AG10803 (cell line): ENCODE measurements at places on chromosomes 11 and 22.
A peak's percentile ranks its signal among the peaks of the same experiment; 100 is the strongest.

DNA sequence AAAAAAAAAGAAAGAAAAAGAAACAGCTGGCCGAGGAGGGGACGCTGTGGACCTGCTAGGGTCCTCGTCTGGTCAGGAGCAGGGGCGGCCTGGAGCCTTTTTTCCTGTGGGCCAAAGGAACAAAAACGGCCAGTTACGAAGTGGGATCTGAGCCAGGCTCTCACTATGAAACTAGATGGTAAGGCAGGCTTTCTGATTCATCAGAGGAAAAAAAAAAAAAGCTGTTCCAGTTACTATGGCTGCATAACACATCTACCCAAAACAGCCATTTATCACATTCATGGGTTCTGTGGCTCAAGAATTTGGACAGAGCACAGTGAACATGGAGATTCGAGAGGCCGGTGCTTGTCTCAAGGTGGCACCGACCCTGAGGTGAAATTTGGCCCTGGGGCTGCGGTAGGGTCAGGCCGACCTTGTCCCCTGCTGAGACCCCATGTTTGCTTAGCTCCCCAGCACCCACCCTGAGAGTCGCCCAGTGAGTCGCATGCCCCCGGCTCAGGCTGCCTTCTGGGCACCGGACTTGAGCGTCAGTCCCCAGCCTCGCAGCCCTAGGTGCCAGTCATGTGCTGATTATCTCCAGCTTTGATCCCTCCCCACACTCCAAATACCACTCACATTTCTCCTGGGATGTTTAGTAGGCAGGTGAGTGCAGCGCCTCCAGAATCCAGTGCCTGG lies 34.2 kb downstream of the MRGPRD start:
- peak; percentile 94 for DNase-seq

DNA sequence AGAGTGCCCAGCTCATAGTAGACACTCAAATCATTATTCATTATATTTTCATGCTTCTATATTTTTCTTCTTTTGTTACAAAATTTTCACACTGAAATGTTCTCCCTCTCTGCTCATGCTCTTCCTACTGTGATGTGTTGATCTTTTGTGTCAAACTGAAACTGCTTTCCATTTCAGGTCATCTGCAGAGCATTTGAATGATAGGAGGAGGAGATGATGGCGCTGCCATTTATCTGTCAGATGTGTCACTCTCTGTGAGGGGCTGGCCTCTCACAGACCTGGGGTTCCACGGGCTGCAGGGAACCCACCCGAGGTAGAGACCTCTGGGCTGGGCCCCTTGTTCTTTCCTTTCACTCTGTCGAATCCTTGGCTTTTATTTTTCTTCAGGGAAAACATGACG lies 41.1 kb downstream of the OR10A6 start:
- DNase-seq: no peak

GRCh38 chr22:48268293-48268692 lies 1505.8 kb downstream of the TBC1D22A start:
- no peak for DNase-seq

- peak; percentile 86 for DNase-seq
These were observed 592.6 kb downstream of the ETS1 start for GRCh38 chr11:127994736-127995135.

DNA sequence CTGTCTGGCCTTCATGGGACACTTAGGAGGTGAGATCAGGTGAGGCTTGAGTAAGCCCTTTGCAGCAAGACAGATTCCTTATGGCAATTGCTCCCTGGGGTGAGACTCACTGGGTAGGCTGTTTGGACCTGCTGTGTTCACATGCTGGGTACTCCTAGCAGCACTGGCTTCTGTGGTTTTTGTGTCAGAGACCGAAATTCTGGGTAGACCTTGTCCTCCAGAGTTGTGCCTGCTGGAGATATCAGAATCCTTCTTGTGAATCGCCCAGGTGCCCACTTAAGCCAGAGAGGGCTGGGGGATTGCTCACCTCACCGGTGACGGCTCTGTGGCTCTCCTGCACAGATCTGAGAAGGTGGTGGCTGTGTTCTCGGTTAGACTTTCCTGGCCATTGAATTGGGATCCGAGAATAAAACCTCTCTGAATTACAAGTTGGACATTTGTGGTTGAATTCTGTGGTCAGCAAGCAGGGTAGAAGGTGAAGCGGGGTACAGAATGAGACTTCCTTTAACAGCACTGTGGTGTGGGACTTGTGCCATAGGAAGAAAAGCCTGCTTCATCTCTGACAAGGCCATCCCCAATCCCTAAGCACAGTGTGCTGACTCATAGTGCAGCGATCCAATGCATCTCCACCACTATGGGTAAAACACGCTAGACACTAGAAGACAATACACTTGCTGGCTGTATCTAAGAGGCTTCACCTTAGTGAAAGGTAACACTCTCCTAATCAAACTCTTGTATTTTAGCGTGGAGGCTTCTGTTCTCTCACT lies 52.5 kb upstream of the TTC12 start:
- peak; percentile 50 for DNase-seq

- no peak for DNase-seq
These were observed 15.3 kb downstream of the CCDC73 start for GRCh38 chr11:32779136-32779535.

DNA sequence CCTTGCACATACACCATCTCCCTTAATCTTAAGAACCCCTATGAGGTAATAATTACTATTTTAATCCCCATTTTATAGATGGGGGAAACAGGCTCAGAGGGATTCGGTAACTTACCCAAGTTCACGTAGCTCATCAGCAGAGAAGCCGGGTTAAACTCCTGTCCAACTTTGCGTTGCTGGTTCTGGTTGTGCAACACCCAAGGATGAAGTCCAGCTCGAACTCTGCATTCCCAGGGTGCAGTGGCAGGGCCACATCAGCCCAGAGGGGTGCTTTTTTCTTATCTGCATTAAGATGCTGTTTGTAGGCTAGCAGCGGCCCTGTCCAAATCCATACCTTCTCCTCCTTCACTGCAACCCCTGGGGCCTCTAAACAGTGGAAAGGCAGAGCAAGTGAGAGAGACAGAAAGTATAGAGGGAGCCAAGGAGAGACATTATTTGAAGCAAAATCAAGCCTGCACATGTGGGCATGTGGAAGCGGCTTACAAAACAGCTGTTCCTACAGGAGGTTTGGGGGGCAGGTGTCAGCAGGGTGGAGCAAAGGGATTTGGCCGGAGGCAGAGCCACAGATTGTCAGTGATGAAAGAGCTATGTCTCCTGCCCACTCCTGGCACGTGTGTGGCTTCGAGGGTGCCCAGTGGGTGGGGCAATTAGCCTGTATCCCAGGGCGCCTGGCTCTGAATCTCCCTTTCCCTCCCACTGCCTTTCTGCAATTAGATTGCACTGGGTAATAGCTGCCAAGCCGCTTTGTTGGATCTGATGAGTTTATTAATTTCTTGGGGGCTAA lies 129.5 kb upstream of the TBCEL start:
- no peak for DNase-seq

DNA sequence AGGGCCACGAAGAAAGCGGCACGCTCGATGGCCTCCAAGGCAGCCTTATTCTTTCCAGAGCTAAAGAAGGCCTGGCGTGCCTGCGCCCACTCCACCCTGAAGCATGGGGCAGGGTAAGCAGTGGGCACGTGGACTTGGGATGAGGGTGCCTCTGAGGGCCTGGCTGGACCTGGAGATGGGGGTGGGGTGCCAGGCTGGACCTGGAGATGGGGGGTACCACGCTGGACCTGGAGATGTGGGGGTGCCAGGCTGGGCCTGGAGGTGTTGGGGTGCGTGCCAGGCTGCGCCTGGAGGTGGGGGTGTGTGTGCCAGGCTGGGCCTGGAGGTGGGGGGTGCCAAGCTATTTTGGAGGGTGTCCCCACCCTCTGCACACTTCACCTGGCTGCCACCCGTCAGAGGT lies 5.3 kb downstream of the CPT1B start:
- DNase-seq: no peak

GRCh38 chr22:28560046-28560742 lies 119.4 kb downstream of the TTC28 start:
- DNase-seq: peak; percentile 64

GRCh38 chr22:47100646-47101200 lies 338.3 kb downstream of the TBC1D22A start:
- peak; percentile 13 for DNase-seq

DNA sequence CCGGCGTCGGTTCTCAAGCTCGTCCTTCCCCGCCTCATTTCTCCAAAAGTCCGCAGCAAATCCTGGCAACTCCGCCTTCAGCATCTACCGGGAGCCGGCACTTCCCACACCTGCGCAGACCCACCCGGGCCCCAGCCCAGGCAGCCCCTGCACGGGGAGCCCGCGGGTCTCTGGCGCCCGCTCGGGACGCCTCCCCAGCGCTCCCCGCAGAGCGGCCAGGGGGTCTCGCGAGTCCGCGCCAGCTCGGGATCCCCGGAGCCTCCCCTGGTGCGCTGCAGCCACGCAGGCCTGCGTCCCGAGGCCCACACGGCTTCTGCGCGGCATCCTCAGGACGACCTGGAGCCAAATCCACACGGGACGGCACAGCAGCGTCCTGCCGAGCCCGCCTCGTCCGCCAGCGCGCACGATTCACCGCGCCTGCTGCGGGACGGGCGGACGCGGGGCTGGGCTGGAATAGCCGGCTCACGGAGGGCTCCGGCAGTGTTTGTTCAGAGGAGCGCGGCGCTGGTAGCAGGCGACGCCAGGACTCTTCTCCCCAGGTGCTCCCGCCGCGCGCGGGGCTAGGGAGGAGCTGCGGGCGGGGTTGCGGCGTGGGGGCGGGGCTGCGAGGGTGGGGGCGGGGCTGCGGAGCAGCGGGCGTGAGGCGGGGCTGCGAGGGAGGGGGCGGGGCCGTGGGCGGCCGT lies 816 bp upstream of the PHRF1 start:
- DNase-seq: peak; percentile 37

GRCh38 chr22:17234144-17234623 lies 14.9 kb upstream of the ADA2 start:
- no peak for DNase-seq

GRCh38 chr11:72781063-72781312 lies 12.9 kb downstream of the STARD10 start:
- no peak for DNase-seq

GRCh38 chr11:79249295-79249993 lies 191.4 kb downstream of the TENM4 start:
- peak; percentile 65 for DNase-seq

GRCh38 chr11:100061006-100061405 lies 626.1 kb upstream of the ARHGAP42 start:
- DNase-seq: no peak

- DNase-seq: no peak
These were observed 75.7 kb downstream of the CYB5R2 start for GRCh38 chr11:7597620-7598019.

- peak; percentile 46 for DNase-seq
These were observed 13.1 kb upstream of the MMP1 start for GRCh38 chr11:102810950-102811660.

DNA sequence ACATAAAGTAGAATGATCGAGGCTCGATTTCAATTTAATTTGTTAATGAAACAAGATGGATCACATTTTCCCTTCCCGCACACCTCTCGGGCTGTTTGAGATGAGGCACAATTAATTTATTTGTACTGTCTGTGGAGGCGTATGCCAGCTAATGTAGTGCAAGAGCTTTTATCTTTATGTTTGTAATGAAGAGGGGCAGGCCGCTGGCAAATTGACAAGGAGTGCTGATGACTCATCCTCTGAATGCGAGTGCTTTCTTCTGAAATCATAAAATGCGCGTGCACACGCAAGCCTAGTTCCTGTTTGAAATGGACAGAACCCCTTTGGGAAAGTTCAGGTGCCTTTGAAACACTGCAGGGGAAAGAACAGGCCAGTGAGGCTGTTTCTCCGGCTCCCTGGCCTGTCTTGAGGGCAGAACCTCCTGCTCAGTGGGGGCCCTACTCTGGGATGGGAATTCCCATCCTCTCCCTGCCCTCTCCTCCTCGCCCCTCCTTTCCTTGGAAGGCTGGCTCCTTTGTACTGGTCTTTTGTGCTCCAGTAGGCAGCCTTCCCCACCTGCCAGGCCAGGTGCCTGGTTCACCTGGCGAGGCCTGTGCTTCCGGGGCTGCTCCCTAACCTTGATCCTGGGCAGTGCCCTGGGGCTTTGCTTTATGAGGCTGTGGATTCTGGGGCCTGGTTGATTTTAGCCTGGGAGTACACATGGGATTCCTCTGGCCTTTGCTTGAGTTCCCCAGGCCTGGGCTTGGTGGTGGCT lies 50.3 kb downstream of the TEAD1 start:
- DNase-seq: peak; percentile 73
